ENCODE measurements at places on chromosomes 2 and 18. TPM values are rescaled to one million over a fixed set of nuclear protein-coding genes. Genes with fewer than 3 reads are reported as not detected.

The AGXT gene
- polyA plus RNA-seq: not detected

GRCh38 chr2:224146356-224147160 is 107.5 kb upstream of the SERPINE2 start:
- DNase-seq: no peak

DNA sequence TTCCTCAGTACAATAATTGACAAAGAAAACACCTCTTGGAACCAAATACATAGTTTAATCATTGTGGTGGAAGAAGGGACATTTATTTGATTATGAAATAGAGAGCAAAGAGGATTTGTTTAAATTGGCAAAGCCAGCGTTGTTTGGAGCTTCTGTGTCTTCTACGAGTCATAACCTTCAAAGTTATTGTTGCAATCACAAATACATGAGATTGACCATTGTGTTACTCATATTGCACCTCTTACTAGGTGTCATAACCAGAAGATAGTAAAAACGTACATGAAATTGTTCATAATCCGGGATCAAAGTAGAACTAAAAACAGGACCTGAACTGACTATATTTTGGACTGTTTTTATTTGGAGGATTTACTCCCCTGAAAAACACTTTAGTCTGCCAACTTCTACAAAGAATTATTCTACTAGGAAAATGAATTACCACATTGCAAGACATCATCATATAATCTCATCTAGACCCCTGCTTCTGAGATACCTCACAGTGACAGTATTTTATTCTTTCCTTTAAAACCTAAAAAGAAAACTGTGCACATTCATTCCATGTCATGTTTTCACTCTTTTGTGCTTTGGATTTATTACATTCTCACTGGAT is 151.7 kb upstream of the KLF7 start:
- DNase-seq: no peak

DNA sequence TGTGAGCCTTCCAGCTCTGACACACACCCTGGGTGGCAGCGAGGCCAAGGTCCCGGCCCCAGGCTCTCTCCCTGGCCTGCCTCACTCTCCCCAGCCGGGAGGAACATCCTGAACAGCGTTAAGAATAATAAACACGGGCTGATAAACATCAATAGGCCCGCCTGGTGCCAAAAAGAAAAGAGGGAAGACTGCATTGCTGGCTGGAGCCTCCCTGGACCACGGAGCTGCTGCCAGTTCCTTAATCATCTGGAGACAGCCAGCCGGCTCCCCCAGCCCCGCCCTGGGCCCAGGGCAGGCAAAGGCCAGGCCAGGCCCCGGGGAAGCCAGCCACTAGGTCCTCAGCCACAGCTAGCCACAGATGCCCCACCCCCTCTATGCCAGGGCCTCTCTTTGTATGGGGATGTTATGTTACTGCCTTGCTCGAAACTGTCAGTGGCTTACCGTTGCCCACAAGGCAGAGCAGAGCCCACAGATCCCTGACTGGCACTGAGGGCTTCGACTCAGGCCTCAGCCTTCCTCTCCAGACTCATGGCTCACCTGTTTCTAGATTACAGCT is 293.7 kb downstream of the DYSF start:
- DNase-seq: peak; percentile 80

- no peak for DNase-seq
These were observed 4.5 kb upstream of the IL18RAP start for GRCh38 chr2:102418421-102418961.
